ENCODE measurements at places on chromosomes 3 and 15.
A peak's percentile ranks its signal among the peaks of the same experiment; 100 is the strongest.

- DNase-seq, result peak; percentile 66
These were observed 16.1 kb downstream of the AMOTL2 start for GRCh38 chr3:134357914-134358811.

- peak; percentile 77 for DNase-seq
These were observed 30.9 kb downstream of the MGLL start for GRCh38 chr3:127791221-127791913.

DNA sequence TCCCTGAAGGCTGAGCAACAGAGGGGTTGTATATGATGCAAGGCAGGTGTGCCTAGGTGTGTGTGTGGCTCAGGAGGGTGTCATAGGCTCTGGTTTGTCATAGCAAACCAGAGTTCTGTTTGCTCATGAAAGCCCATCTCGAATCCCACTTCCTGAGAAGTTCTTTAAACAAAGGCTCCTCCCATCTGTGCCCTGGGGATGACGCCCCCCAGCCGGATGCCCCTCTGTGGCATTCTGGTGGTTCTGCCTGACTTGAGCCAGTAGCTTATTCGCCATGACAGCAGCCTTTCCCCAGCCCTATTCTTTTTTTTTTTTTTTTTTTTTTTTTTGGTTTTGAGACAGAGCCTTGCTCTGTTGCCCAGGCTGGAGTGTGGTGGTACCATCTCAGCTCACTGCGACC, 45.4 kb downstream of the PDIA5 start:
- DNase-seq, result no peak

DNA sequence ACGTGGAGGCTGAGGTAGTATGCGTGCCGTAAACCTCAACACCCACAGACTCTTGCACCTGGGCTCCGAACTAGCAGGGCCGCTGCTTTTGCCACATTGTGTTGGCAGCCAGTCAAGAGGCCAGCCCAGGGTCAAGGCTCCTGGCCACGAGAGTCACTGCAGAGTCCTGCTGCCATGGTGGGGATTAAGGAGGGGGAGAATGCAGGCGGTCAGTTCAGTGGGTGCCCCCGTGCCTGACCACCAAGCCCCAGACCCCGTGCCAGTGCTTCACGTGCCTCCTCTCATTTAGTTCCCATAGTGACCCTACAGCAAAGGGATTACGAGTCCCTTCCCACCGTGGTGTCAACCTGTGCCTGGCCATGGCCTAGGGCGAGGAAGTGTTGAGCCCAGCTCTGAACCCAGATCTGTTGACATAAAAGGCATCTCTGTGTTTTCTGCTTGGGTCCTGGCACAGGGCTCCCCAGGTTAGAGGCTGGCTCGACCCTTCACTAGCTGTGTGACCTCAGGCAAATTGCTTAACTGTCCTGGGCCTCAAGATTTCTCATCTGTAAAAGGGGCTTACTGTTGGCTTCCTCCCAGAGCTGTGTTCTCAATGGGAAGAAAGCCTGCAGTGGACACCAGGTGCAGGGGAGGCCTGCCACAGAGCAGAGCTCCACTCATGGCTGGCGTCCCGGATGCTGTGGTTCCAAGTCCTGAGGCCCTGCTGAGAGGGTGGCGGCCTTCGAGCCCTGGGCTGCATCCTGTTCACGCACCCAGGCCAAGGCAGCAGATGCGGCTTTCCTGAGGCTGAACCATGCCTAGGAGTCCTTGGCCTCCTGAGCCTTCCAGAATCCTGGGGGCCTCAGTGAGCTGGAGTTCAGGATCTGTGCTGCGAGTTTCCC, 32.8 kb downstream of the FBLN2 start:
- no peak for DNase-seq

GRCh38 chr15:44194323-44195150, 534 bp downstream of the FRMD5 start:
- DNase-seq, result peak; percentile 13

DNA sequence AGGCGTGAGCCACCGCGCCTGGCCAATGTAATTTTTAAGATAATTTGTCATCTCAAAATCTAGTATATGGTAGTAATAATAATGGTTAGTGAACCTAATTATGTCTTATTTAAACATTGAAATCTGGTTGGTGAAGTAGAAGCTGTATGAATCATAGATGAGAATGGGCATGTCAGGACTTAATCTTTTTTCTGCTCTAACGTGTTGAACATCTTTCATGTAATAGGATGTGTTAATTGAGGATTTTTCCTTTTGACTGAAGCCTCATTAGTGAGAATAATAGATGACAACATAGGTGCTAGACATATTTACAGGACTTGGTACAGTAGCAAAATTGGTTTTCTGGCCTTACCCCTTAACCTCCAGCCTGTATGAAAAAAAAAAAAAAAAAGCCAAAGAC, 835.6 kb downstream of the IGSF11 start:
- DNase-seq, result no peak

GRCh38 chr3:174784206-174784934, 74.8 kb upstream of the NAALADL2 start:
- DNase-seq, result no peak

GRCh38 chr15:89137926-89138325, 49.7 kb downstream of the ABHD2 start:
- DNase-seq, result no peak

GRCh38 chr3:126952261-126952982, 30.5 kb upstream of the PLXNA1 start:
- DNase-seq, result no peak

- no peak for DNase-seq
These were observed 44.6 kb downstream of the CD47 start for GRCh38 chr3:108046247-108046646.

GRCh38 chr3:15933439-15934139, 135.8 kb upstream of the ANKRD28 start:
- no peak for DNase-seq

DNA sequence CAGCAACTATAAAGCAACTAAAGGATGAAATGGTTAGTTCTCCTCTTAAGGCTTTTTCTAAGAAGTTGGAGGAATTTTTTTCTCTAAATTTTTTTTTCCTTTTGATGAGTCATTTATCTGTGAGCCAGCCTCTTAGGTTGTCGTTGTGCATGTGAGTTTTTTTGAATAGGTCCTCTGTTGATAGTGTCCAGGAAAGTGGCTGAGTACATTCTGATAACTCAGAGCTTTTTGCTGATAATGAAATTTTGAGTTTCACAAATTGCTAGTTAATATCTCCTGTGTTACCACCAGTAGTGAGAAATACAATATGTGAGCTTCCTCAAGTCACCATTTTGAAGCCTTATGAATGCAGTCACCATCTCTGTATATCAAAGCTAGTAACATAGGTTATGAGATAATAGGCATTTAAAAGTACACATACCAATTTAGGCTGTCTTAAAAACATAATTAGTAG, 7.1 kb upstream of the LXN start:
- no peak for DNase-seq

- DNase-seq, result no peak
These were observed 34.1 kb downstream of the MB21D2 start for GRCh38 chr3:192883512-192883911.

- no peak for DNase-seq
These were observed 38.0 kb downstream of the CDV3 start for GRCh38 chr3:133611534-133611933.

- no peak for DNase-seq
These were observed 113.3 kb downstream of the SMAD6 start for GRCh38 chr15:66815318-66815717.

DNA sequence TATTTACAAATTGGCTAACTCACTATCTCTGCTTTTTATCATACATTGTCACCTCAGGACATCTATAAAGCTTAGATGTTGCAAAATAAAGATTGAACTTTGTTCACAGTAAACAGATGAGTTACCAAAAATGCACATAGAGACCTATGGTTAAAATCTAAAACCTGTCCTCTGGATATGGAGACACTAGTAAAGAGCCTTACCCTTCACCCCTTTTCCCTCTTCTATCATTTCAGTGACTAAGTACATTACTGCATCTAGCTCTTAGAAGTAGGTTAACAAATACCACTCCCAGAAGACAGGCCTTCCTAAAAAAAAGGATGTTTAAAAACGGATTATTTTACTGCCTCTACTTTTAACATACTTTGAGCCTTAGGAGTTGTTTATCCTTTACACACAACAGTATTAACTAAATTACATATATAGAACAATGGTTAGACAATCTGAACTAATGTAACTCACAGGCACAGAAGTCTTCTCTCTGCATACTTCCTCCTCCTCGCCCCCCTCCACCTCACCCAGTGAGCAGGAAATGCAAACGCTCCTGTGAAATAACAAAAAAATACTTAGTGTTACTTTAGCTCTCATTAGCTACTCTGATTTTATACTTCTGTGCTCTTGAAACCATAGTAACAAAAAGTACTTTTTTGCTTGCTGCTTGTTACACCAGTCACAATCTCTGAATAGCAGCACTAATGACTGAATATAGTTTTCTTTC, 23.3 kb downstream of the IREB2 start:
- DNase-seq, result no peak

GRCh38 chr15:44570361-44570760, 33.4 kb downstream of the EIF3J start:
- DNase-seq, result no peak

DNA sequence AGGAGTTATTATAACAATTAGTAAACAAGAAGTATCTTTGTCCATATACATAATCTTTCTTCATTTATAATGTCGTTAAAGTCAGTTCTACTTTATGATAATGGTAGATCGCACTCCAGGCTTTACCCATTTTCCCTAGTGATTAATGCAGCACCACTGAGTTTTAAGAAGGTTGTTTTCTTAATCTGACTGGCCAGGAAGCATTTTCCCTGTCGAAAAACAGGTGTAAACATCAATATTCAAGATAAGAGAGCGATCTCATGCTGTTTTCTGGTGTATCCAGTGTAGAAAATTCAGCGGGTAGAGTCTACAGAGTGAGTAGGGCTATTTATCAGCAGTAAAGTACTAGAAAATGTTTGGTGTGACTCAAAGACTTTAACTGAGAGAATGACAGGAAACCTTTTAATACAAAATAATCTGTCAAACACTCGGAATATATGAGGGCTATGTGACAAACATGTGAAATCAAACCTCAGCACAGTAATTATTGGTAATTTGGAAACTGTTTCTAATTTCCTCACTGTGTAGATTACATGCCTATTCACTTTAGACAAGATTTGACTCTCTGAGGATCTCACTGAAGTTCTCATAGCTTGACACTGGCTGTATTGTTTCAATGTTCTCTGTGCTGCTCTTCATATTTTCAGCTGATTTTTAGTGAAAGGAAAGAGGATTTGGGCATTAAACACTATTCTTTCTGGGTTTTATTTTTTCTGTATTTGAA, 1013.2 kb downstream of the VGLL3 start:
- no peak for DNase-seq

- DNase-seq, result no peak
These were observed 14.1 kb upstream of the OSBPL11 start for GRCh38 chr3:125609384-125609783.

DNA sequence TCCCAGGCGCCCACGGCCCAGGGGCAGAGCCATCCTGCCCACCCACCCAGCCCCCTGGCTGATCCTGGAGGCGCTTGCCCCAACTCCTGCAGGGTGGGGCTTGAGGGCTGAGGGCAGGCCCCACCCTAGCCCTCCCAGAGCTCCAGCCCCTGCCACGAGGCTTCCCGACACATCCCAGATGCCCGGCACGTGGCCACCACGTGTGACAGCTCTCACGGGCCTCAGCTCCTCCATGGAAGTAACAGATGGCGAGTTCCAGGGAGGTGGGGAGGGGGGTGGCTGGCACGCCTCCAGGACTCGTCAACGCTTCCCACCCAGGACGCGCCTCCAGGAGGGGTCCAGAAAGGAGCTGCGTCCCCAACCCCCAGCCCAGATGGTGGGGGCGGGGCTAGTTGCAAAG, 29.1 kb downstream of the PLXND1 start:
- no peak for DNase-seq

DNA sequence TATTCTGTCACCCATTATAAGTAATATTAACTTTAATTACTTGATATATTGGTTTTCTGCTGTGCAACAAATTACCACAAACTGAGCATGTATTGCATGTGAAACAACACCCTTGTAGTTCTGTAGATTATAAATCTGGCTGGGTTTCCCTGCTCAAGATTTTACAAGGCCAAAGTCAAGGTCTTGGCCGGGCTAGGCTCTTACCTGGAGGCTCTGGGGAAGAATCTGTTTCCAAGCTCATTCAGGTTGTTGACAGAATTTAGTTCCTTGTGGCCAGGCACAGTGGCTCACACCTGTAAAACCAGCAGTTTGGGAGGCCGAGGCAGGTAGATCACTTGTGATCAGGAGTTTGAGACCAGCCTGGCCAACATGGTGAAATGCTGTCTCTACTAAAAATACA, 16.3 kb downstream of the TIMMDC1 start:
- DNase-seq, result no peak

GRCh38 chr3:133159498-133160475, 121.6 kb downstream of the TMEM108 start:
- no peak for DNase-seq

DNA sequence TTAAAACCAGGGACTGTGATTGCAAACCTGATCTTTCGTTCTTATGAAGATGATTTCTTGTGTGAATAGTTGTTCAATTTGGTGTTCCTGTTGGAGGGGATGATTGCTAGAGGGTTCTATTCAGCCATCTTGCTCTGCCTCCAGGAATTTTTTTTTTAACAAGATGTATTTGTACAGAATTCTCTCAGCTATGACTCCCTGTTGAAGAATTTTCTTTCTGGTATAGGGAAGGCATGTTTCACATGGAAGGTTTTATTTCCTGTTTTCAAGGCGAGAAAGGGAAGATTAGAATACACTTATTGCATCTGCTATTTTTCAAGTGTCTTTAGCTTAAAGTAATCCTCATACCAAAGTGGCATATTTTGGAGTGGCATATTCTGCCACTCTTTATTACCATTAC, 5.6 kb upstream of the LRRC34 start:
- DNase-seq, result no peak

DNA sequence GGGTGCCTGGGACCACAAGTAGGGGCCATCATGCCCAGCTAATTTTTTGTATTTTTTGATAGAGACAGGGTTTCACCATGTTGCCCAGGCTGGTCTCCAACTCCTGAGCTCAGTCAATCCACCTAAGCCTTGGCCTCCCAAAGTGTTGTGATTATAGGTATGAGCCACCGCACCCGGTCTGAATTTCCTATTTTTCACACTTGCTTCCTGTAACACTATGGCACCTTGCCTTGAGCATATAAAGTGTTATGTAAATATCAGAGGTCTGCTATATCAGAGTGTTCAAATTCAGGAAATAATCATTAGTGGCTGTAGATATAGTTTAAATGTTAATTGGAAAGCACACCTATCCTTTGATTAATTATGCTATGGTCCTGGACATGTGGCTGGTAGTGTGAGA, 165.2 kb downstream of the KCNAB1 start:
- no peak for DNase-seq

DNA sequence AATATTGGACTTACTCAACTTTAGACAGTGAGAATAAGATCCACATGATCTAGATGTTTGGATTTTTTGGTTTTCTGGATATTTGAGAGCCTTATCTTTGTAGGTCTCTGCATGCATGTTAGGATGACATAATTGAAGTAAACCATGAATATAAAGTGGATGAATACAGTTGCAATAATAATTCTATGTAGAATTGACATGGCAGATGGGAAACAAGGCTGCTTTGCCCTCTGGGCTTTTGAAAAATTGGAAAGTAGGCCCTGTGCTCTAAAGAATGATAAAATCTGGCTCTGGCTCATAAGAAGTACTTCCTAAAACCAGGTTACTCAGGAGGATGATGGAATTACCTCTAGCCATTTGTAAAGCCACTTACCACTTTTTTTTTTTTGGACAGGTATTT, 86.9 kb downstream of the ZNF609 start:
- no peak for DNase-seq

- DNase-seq, result no peak
These were observed 857.7 kb downstream of the OTOL1 start for GRCh38 chr3:162354356-162354755.
